ENCODE measurements at places on chromosomes 13 and 19. TPM values are rescaled to one million over a fixed set of nuclear protein-coding genes. Genes with fewer than 3 reads are reported as not detected.

GRCh38 chr19:38551450-38551813 lies 66.3 kb downstream of the MAP4K1 start:
- DNase-seq: no peak

DNA sequence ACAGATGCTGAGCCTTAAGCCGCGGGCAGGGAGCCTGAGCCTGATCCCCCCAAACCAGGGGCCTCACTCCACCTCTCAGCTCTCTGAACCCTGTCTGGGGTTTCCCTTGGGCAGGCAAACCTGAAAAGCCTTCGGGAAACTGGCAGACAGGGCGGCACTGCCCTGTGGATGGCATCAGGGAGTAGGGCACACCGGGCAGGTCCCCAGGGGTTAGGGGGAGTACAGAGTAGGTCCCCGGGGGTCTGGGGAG lies 9.7 kb downstream of the MKNK2 start:
- no peak for DNase-seq

DNA sequence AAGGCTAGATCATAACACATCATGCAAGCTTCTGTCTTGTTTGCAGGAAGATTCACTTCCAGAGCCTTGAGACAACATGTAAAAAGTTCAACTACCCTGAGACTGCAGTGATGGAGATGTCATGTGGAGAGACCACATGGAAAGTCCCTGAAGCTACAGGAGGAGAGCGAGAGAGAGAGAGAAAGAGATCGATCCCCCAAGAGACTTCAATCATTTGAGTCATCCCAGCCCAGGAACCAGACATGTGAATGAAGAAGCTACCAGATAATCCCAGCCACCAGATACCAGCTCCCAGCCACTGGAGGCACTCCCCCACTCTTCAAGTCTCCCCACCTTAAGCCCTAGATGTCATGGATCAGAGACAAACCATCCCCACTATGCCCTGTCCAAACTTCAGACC lies 10.7 kb upstream of the EVI5L start:
- DNase-seq: no peak

GRCh38 chr19:291006-291521 lies at the start of gene PLPP2:
Gene PLPP2 (minus strand): TSS chr19:291403. CDS start chr19:291336, 67 bp downstream.
- no peak for DNase-seq

Gene PRX
- 2.4 TPM for total RNA-seq
